ENCODE measurements at places on chromosomes 12 and 14.
A peak's percentile ranks its signal among the peaks of the same experiment; 100 is the strongest.

- DNase-seq = peak; percentile 33
Observed at GRCh38 chr14:81269100-81269978, 48.6 kb upstream of the GTF2A1 start.

GRCh38 chr14:103886304-103887169 is 39.2 kb upstream of the PPP1R13B start:
- DNase-seq = no peak

DNA sequence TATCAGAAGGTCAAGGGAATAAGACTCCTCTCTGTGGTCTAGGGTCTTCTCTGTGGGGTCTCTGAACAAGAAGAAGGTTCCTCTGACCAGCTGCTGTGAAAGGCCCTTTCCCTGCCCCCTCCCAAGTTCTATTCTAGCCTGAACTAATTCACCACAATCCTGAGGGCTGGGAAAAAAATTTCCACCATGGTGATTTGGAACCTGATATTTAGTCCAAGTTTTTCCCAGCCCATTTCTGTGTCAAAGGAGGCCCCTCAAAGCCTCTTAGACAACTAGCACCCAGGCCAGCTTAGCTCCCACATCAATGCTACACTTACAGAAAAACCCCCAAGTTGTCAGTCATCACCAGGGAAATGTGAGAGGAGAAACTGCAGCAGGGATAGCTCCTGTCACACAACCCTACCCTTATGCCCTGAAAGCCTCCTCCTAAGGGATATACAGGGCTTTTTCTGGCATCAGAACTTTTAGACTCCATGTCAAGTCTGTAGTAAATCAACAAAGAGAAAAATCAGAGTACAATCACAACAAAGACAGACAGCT is 4.5 kb downstream of the FMNL3 start:
- no peak for DNase-seq

GRCh38 chr12:25960143-25960542 is 1.7 kb downstream of the RASSF8 start:
- DNase-seq = no peak

DNA sequence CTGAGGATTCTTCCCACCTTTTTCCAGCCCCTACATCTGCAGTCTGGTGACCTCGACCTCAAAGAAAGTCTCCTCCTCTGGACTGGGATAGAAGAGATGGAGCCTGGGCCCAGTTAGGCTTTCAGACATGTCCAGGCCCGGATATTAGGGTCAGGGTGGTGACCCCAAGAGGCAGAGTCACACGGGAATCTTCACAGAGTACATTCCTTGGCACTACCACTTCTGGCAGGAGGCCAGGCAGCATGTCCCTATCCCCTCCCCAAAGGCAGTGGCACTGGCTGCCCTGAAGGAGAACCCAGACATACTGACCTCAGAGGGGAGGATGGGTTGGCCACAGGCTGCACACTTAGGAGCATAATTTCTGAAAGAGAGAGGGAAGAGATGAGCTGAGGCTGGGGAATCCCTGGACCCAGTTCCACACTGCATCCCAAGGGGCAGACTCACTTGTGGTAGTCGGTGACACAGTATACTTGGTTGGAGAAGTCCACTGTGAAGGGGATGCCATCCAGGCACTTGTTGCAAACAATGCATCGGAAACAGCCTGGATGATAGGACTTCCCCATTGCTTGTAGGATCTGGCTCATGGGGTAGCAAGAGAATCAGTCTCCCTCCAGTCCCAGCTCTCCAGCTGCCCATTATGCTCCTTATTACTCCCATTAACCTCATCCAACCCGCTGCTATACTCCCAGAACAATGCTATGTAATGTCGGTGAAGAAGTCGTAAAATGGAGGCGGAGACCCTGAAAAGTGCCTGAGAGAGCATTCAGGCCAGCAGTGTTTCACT is 7.6 kb downstream of the AJUBA start:
- DNase-seq = no peak

- no peak for DNase-seq
Observed at GRCh38 chr12:109680264-109681005, 33.2 kb upstream of the FAM222A start.

- DNase-seq = no peak
Observed at GRCh38 chr12:81499809-81500208, 259.3 kb downstream of the PPFIA2 start.

DNA sequence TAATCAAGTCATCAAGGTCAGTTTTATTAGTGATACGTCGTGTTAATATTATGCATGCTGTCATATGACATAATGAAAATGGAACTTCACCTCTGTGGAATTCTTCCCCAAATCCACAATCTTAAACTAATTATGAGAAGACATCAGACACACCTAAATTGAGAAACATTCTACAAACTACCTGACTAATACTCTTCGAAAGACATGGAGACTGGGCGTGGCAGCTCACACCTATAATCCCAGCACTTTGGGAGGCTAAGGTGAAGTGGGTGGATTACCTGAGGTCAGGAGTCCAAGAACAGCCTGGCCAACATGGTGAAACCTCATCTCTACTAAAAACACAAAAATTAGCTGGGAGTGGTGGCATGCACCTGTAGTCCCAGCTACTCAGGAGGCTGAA is 33.3 kb upstream of the KRAS start:
- DNase-seq = no peak

- no peak for DNase-seq
Observed at GRCh38 chr12:19288603-19289244, 150.6 kb upstream of the AEBP2 start.

DNA sequence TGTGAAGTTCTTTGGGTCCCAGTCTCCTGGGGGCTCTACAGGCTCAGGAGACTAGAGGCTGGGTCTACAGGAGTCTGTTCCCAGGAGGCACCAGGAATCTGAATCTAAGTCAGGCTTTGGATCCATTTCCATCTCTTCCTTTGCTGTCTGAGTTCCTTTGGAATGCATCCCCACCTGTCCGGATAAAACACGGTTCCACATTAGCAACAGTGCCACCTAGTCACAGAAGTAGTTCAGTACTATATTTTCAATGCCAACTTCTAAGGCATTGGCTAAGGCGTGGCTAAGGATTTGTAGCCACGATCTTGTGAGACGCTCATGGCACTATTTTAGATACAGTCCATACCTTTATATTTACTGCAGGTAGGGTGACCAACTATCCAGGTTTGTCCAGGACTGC is 15.1 kb downstream of the ZC2HC1C start:
- DNase-seq = no peak

Data from iPS DF 19.7 (cell line).